ENCODE measurements at places on chromosomes 5 and 9.

DNA sequence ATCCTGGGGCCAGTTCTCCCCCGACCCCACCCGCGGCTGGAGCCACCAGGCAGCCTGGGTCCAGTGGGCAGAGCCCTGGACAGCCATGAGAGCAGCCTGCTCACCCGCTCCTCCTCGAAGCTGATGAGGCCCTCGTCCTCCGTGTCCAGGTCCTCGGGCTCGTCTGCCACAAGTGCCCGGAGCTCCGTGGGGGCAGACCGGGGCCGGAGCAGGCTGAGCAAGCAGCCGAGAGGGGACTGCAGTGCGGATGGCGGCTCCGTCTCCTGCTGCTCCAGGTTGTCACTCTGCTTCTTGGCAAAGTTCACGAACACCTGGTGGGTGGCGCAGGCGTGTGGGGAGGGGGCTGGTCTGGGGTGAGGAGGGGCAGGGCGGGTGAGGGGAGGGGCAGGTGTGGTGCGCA is 11.9 kb upstream of the CLIC3 start:
- DNase-seq: no peak

DNA sequence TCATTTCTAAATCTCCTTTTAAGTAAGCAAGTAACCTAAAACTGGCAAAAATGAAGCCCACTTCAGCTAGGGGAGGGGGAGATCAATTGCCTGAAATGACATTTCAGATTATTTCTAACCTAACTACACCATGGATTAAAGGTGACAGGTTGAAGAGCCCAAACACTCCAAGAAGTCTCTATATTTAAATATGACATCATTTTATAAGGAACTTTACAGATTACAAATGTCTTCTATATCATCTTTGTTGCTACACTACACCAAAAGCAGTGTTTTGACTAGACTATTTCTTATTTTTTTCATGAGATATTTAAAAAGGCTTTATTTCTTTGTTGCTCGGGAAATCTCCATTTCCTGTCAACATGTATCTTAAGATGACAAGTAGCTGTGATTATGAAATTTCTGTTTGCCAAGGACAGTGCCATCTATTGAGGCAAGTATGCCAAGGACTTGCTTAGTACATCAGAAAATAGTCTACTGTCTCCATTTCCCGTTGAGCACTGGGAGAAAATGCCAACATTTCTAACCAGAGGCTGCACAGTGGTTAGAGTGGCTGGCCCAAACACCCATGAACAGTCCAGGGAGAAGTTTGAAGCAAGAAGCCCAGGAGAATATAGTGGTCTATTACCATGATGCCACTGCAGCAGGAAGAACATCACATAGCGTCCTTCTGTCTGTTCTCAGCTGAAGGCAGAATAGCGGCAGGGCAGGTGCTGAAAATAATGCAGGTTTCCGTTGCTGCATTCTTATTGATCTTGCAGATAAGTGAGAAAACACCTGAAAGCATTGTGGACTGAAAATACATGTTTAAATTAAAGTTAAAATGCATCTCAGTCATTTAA is 93.4 kb upstream of the ITGA2 start:
- DNase-seq: no peak

DNA sequence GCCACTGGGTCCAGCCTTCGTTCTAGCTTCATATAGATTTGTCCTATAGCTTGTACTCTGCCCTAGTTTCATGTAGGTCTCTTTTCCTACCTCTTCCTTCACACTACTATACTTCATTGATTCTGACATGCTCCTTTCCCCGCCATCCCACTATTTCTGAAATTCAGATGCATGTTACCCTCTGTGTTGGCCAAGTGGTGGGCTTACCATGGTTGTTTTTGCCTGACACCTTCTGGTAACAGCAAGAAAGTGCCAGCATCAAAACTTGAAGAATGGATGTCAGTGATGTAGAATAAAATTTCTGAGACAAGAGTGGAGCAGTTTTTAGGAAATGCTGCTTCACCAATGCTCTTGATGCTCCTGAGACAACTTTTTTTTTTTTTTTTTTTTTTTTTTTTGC is 19.5 kb upstream of the SERINC5 start:
- no peak for DNase-seq

GRCh38 chr9:86413971-86414880 is 60.0 kb upstream of the TUT7 start:
- peak; percentile 0 for DNase-seq

DNA sequence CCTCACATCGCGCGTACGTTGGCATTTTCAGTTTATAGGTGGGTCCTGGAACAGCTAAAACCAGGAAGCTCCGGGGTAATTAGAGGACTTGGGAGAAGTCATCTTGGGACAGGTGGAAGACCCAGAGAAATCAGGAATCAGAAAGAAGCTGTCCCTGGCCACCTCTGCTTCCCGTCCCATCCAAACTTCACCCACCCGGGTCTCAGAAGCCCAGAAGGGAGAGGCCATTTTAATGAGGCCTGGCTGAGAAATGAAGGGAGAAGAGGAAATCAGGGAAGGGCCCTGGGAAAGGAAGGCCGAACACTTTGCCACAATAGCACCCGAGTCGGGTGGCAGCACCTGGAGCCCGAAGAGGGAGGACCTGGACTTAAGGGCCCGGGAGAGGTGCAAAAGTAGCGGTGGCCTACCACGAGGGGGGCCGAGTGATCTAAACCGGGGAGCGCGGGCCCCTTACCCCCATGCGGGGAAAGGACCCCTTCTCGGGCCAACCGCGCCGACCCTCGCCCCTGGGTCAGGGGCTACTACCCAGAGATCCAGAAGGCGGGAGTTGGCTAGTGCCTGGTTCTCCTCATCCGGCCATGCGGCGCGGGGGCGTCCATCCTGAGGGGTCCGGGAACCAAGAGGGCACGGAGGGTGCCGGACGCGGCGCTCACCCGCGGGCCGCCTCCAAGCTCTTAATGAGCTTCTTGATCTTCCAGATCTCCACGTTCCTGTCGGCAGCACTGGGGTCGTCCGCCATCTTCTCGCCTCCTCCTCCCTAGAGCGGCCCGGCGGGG is 668 bp downstream of the ETF1 start:
- no peak for DNase-seq

DNA sequence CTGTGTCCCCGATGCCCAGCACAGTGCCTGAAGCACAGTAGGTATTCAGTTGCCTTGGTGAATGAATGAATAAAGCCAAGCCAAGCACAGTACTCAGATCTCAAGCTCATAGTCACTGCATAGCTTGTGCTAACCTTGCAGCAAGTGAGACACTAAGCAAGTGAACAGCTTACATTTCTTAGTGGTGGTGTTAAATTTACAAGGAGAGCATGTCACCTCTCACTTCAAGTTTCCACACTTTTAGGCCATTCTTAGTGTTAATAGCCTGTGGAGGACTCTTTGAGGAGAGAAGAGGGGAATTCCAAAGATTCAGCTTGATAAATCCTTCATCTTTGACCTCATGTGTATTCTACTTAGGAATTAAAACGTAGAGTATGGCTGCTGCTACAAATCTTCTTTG is 104.7 kb downstream of the C9orf152 start:
- DNase-seq: no peak

GRCh38 chr9:137458194-137459151 is 661 bp downstream of the NSMF start:
- DNase-seq: no peak

DNA sequence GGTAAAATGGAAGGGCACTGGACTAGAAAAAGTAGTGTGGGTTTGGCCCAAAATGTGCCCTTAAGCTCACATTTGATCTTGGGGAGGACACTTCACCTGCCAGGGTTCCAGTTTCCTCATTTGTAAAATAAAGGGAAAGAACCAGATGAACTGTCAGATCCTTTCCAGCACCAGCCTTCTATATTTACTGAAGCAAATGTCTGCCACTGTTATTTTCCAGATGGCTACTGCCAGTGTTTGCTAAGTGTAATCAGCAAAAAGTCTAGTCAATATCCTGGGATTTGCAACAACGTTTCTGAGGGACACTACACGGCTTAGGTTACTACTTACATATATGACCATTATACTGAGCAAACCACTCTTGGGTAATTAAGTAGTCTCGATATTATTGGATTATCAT is 340.3 kb downstream of the KCNN2 start:
- DNase-seq: peak; percentile 43

- no peak for DNase-seq
These were observed 126.7 kb downstream of the MED10 start for GRCh38 chr5:6251565-6252102.

GRCh38 chr9:87337335-87338087 is 160.2 kb upstream of the DAPK1 start:
- DNase-seq: peak; percentile 38

GRCh38 chr9:100698945-100699344 is 121.1 kb downstream of the CAVIN4 start:
- DNase-seq: no peak

DNA sequence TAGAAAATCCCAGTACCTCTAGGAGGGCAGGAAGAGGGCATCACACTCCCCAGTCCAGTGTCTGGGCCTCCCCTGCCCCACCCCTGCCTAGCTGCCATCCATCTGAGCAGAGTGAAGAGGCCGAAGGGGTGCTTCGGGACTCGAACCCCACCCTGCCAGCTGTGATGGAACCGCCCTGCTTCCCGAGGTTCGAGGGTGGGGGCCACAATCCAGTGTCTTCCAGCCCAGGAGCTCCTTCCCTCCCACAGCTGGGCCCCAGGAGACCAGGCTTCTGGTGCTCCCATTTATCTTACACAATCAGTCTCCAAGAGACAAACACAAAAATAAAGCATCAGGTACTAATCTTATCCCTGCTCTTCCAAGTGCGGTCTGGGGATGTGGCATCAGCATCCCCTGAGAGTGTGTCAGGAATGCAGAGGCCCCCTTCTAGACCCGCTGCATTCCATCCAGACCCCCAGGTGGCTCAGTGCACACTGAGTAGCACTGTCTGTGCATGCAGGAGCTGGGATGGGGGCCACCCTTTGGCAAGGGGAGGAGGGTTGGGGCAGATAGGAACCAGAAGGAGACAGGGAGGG is 122.8 kb upstream of the TBC1D2 start:
- DNase-seq: no peak

DNA sequence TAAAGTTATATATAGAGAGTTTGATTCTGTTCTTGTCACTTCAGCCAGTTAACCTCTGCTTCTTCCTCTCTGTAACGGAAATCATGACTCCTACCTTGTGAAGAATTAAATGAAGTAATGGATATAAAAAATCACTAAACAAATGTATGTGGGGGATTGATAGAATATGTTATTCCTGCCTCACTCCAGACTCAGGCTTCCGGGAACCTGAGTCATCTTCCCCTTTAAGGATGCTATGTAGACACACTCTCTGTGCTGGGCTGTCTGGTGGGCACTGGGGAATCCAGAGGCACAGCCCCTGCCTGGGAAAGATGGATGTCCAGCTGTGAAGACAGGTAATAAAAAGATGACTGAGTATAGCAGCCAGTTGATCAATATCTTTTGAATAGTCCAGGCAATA is 77.4 kb downstream of the ZNF618 start:
- no peak for DNase-seq

DNA sequence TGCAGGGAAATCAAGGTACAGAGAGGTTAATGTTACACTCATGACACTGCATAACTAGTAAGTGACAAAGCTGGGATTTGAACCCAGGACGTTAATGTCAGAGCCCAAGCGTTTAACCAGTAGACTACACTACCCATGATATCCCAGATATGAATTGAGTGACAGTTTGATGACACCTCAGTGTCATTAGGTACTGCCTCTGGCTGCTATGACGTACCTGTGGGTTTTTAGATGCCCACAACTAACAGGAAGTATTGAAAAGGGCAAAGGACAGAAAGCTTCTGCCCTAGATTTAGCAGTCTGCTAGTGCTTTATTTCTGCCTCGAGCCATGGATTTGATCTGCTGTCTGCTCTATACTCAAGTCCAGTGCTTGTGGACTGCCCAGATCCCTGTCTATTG is 56.2 kb downstream of the GLRA1 start:
- no peak for DNase-seq

DNA sequence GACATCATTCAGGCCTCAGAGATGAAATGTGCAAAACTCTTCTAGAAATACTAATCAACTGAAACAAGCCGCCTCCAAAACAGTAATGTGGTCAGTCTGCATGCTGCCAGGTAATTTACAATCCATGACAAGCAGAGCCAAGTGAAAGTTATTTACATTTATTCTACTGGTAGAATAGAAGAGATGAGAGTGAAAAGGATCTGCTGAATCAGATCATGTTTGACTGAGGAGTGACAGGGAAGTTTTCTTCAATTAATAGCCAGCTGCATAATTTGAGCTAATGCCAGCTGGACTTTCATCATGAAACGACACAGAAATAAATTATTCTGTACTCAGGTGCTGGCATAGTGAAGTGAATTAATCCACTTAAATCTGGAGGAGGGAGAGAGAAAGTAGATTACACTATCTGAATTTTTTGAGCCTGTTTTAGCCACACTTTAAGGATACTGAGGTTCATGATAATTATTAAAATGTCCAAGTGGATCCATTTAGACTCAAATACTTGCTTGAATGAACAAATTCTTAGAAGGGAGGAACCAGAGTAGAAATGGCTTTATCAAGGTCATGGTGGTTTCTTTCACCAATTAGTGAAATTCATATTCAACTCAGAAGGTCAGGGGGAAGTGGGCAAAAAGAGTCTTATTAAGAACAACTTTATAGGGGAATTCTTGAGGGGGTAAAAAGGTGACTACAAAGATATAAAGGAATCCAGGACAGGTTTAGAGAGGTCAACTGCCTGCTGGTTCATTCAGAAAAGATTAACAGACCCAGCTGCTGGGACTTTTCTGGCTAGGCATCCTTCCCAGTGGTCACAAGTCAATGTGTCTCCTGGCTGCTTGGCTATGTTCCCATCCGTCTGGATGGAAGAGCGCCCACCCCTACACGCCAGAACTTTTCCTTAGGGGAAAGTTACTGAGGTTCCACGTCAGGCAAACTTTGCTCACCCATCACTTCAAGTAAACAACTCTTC is 350.4 kb downstream of the PDE4D start:
- DNase-seq: peak; percentile 55
